CD4-positive, alpha-beta T cell treated with Interleukin-17A for 1 hour (primary cell): ENCODE measurements at places on chromosomes 12 and 14.

DNA sequence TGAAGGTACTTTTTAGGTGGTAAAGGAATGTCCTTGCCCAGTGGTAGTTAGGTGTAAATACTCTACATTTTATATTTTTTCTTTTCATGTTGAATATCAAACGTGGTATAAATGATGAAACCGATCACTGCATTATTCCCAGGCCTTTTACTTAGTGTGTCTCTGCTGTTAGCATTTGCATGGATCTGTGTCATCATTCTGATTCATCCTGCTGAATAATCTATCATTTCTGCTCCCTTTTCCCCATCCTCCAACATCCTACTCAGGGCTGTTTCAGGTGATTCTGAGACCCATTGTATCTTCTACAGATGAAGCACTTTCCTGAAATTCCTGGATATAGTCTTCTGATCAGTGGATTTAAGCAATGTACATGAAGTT is 61.0 kb upstream of the PTHLH start:
- no peak for DNase-seq

GRCh38 chr12:3342051-3342450 is 149.0 kb upstream of the PRMT8 start:
- no peak for DNase-seq

DNA sequence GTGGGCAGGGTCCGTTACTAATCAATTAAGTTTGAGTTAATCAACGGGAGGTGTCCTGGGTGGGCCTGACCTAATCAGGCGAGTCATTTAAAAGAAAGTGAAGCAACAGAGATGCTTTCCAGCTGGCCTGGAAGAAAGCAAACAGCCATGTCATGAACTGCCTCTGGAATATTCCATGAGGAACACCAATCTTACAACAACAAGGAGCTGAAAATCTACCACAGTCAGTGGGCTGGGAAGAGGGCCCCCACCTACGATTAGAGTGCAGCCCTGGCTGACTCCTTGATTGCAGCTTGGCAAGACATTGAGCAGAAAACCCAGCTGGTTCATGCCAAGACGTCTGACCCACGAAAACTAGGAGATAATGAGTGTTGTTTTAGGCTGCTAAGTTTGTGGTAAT is 56.2 kb downstream of the SSPN start:
- DNase-seq, result no peak

- no peak for DNase-seq
Measured at GRCh38 chr12:60644076-60644475, 1048.2 kb downstream of the SLC16A7 start.

DNA sequence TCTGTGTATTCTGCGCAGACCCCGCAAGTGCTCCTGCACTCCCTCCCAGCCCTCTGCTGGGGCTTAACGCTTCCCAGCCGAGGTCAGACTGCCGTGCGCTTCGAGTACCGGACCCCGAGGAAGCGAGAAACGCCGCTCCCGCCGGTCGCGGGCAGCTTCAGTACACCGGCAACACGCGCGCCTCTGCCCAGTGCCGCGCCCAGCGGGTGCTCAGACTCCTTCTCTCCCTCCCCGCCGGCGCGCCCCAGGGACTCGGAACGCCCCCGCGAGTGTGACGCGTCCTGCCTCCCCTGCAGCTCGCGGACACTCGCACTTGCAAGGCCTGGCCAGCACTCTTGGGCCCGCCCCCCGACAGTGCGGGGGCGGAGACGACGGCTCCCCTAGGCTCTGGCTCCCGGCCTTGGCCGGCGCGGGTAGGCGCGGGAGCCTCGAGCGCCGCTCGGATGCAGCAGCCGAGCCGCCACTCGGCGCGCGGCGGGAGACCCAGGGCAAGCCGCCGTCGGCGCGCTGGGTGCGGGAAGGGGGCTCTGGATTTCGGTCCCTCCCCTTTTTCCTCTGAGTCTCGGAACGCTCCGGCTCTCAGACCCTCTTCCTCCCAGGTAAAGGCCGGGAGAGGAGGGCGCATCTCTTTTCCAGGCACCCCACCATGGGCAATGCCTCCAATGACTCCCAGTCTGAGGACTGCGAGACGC is at the start of gene PTGER2:
Gene PTGER2, plus strand, starts transcription at position 410 of the 692 bp plus-strand sequence. Its CDS starts 237 bp downstream, at position 647.
- DNase-seq, result peak; percentile 88

DNA sequence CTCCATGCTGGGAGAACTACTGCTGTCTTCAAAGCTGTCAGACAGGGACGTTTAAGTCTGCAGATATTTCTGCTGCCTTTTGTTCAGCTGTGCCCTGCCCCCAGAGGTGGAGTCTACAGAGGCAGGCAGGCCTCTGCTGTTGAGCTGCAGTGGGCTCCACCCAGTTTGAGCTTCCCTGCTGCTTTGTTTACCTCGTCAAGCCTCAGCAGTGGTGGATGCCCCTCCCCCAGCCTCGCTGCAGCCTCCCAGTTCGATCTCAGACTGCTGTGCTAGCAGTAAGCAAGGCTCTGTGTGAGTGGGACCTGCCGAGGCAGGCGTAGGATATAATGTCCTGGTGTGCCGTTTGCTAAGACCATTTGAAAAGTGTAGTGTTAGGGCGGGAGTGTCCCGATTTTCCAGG is 31.4 kb upstream of the RFX4 start:
- DNase-seq, result no peak

DNA sequence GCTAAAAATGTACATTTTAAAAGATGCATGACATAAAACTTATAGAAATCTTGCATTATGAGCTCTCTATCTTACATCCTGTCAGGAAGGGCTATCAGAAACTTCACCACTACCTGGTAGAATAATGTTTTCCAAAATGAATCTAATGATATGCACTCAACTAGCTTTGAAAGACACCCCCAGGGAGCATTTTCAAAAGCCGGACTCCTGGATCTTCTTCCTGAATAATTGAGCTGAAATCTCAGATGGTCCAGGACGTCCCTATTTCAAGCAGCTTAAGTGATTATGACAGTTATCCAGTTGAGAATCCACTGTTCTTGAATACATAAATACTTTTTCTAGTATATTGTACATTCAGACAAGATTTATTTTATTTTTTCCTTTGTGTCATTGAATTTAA is 200.6 kb upstream of the MGAT4C start:
- no peak for DNase-seq

DNA sequence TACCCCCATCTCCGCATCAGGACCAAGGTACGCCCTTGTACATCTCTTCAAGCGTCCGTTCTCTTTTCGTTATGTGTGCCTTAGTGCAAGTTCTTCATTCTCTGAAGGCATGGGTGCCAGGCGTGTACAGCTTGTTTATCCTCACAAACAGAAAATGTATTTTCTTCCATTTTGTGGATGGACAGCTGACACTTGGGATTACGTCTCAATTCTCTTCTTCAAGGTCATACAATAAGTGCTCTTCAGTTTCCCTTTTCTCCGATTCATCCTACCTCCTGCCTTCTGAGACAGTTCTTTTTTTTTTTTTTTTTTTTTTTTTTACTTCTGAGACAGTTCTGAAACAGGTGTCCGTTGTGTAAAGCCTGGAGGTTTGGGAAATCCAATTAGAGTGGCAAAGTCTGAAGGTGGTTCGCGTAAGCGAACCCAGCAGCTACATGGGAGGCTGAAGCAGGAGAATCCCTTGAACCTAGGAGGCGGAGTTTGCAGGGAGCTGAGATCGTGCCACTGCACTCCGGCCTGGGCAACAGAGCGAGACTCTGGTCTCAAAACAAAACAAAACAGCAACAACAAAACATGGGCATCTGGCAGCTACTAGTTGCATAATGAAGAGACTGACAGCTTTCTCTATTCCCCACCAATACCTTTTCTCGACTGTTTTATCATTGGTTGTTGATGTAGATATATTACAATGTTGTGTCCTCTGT is 734 bp downstream of the COX6A1 start:
- no peak for DNase-seq

GRCh38 chr12:77830583-77831351 is at the start of gene NAV3:
NAV3 (plus strand) TSS chr12:77830894; CDS start chr12:77831462, 568 bp downstream.
- no peak for DNase-seq

DNA sequence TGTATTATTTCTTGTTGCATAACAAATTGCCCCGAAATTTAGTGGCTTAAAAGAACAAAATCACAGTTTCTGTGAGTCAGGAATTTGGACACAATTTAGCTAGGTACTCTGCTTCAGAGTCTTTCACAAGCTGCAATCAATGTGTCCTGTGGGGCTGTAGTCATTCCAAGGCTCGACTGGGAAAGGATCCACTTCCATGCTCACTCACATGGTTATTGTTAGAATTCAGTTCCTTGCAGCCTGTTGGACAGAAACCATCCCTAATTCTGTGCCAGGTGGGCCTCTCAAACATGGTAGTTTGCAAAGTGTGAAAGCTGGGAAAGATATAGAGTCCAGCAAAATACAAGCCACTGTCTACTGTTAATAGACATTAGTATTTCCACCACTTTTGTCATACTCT is 59.7 kb upstream of the ARID2 start:
- DNase-seq, result no peak

DNA sequence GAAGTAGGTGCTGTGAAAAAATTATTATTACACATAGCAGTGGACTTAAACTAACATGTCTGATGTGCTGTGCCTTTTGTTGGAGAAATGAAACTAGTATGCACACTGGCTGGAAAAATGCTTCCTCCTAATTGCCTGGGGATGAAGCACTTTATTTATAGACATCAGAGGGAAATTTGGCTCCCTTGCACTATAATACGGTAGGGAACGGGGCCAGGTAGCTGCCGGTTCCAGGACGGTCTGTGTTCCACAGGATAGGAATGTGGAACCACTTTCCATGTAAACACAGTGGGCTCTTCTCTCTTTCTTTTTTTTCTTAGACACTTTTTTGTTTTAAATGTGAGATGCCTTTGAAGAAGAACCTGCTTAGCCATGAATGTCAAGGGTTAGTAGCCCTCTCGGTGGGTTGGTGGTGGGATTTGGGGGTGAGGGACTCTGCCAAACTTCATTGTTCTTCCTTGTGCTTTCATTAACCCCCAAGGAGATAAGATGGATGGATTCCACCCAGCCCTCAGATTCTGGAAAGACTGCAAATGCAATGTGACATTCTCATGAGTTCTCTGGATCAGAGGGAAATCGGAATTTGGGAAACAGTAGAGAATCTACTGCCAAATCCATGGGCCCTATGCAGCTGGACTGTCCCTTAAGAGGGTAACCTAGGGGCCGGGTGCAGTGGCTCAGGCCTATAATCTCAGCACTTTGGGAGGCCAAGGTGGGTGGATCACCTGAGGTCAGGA is 58.0 kb upstream of the GSC start:
- DNase-seq, result no peak

DNA sequence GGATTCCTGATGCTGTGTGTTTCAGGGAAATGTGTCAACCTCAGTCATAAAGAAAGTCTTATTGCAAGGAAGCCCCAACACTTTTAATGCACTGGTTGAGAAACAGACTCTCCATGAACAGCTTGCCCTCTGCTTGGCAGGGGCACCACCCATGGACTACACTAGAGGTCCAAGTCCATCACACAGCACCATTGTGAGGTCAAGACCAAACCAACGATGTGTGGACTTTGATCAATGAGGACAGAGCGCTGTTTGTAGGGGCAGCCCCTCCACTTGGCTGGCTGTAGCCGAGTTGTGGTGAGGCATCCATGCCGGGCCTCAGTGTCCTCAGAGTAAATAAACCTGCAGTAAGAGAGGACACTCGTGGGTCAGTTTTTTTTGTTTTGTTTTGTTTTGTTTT is 29.8 kb downstream of the ZFYVE21 start:
- no peak for DNase-seq

GRCh38 chr12:121996050-121996944 is 25.4 kb upstream of the BCL7A start:
- DNase-seq, result no peak
